ENCODE measurements at places on chromosomes 3 and 15.
A peak's percentile ranks its signal among the peaks of the same experiment; 100 is the strongest.

- peak; percentile 52 for DNase-seq
These were observed 59.7 kb upstream of the KBTBD8 start for GRCh38 chr3:66938338-66938963.

DNA sequence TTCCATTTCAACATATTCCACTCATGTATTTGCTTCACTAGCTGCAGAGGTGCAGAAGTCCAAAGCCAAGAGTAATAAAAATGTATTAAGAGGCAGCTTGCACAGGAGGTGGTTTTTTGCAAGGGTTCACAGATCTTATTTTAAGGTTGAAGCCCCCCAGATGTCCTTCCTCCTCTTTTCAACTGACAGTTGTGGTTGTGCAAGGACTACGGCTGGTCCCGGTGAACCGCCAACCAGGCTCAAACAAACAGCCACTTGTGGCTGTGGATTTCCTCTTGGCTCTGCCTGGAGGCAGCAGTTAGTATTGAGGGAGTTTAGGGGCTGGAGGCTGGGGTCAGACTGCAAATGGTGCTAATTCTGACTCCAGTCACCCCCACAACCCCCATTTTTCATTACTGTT, 240.7 kb upstream of the TBC1D5 start:
- no peak for DNase-seq

DNA sequence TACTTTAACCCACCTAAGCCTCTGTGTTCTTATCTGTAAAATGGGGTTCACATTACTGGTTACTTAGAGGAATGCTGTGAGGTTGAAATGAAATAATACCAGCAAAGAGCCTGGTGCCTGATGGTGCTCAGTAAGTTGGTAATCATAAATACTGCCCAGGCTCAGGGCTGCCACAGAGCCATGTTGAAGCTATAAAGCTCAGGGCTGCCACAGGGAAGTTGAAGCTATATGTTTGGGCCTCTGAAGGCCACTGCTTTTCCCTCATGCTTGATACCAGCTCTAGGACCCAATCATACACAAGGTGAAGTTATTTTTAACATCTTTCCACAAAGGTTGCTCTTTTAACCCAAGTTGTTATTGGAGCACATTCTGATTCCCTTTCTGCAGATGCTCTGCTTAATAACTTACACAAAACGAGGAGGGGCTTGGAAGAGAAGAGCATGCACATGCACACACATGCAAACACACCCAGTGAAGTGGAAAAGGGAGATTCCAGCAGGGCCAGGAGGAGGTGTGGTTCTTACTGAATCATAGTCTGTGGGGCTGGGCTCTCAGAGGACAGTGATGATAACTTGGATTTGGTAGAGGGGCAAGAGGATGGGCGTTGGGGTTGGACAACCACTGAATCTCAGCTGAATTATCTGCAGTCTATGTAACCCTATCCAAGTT, 17.4 kb downstream of the PARP14 start:
- DNase-seq, result no peak

DNA sequence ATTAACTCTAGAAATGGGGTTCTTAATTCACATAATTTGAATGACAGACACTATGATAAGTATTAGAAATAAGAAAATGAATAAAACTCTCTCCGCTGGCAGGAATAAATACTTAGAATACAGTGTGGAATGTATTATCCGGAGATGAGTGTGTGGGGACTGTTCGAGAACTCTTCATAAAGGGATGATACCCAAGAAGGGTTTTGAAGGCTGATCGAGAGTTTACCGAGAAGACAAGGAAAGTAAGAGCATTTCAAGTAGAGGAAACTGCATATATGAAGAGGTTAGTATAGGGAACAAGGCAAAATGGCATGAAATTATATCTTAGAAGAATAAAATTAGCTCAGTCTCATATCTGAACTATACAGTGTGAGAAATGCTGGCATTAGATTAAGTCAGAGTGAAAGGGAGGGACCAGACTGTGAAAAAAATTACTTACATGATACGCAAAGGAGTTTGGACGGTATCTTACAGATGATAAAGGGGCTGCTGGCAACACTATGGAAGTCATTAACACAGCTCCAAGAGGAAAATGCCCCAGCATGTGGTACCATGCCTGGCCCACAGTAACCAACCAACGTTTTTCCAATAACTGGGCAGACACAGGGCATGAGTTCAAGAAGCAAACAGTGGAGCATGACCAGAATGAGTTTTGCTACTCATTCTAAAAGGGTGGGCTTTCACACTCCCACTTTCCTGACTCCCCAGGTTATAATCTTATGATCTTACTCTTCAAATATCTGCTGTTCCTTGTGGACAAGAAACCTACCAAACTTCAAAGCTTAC, 6.5 kb downstream of the DCBLD2 start:
- DNase-seq, result no peak

GRCh38 chr3:130490241-130490640, 26.7 kb upstream of the COL6A6 start:
- no peak for DNase-seq

DNA sequence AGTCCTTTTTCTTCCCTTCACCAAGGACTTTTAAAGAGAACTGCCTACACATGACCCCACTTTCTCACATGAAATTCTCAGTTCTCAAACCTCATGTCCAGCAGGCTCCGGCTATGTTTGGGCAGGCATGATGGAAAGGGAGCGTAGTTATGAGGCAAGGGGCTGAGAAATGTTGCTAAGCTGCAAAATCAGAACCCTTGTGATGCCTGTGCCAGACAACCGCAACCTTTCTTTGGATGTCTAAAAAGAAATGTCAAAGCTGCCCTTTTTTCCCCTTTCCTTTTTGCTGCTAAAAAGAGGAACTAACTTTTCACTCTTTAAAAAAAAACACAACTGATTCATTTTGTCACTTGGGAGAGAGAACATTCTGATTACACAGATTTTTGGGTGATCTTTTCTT, 19.2 kb downstream of the GNB4 start:
- no peak for DNase-seq

DNA sequence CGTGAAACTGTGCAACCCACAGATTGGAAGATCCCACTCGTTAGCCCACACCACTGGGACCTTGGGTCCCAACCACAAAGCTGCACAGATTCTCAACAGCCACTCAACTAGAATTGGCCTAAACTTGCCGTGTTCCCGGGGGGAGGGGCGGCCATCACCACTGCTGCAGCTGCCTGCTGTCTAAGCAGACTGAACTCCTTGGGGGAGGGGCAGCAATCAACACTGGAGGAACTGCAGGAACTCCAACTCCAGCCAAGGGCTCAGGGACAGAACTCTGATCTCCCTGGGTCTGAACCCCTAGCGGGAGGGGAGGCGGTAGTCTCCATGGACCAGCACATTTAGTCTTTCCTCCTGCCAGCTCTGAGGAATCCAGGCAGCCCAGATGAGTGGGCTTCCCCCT, 205.9 kb downstream of the RSL24D1 start:
- DNase-seq, result no peak

DNA sequence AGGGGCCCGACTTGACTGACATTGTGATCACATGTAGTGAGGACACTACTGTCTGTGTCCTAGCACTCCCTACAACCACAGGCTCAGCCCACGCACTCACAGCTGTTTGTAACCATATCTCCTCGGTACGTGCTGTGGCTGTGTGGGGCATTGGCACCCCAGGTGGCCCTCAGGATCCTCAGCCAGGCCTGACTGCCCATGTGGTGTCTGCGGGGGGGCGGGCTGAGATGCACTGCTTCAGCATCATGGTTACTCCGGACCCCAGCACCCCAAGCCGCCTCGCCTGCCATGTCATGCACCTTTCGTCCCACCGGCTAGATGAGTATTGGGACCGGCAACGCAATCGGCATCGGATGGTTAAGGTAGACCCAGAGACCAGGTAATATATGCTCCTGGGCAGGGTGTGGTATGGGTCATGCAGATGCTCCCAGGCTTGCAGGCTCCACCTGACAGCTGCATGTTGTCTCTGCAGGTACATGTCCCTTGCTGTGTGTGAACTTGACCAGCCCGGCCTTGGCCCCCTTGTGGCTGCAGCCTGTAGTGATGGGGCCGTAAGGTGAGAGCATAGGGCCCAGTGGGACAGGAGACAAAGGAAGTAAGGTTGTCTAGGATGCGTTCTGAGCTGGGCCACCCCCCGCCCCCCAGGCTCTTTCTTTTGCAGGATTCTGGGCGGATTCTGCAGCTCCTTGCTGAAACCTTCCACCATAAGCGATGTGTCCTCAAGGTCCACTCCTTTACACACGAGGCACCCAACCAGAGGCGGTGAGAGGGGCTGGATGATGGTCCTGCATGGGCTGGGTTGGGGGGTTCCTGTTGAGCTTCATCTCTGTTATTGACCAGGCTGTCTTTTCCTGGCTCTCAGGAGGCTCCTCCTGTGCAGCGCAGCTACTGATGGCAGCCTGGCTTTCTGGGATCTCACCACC, 4.4 kb downstream of the DALRD3 start:
- no peak for DNase-seq

DNA sequence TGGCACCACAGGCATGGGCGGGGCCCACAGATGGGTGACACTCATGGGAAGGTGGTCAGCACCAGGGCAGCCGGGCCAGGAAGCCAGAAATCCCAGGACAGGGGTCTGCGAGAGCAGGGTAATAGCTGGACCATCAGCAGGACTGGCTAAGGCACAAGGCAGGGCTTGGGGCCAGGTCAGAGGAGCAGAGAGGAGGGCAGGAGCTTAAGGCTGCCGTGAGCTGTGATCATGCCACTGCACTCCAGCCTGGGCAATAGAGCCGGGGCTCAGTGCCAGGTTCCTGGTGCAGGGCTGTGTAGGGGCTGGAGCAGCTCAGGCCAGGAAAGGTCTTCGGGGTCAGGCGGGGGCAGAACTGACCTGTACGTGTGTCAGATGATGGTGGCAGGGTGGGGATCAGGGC, 64.2 kb upstream of the LINGO1 start:
- DNase-seq, result no peak

DNA sequence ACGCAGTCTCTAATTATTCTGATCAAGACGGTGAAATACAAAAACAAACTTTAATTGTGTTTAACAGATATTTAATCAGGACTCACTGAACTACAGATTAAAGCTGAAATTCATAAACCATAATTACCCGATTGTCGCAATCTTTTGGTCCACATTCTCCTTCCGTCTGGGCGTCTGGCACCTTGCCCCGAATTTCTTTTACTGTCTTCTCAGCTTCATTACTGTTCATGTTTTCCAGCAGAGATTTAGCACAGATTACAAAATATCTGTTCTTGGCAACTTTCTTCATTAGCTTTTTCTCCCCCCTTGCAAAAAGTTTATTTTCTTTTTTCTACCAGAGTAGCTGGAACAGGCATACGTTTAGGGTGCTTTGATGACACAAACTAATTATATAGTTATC, 271.4 kb downstream of the TIGIT start:
- DNase-seq, result no peak

- no peak for DNase-seq
These were observed 49.4 kb upstream of the CCDC174 start for GRCh38 chr3:14602006-14602803.

DNA sequence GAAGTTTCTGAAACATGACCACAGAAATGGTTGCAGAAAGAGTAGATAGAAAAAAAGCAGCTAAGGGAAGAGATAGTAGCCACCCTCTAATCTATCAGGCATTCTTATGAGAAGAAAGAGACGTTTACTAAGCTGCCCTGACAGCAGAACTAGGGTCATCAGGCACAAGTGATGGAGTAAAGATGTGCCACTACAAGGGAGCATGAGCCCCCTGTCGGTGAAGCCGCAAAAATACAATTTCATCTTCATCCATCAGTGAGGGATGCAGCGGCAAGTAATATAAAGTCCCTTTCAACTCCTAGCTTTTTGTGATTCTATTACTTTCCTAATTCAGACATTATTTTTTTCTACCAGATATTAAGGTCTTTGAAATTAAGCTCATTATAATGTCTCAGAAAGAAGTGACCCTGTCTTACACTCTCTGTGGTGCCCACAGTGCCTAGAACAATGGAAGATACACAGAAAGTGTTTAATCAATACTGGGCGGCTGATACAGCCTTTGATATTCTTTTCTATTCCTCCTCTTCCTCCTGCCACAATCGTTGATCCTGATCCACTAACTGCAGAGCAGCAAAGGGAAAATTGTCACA, 651.6 kb downstream of the NTRK3 start:
- DNase-seq, result no peak

- no peak for DNase-seq
These were observed 657.5 kb downstream of the GRM7 start for GRCh38 chr3:7518456-7518855.

DNA sequence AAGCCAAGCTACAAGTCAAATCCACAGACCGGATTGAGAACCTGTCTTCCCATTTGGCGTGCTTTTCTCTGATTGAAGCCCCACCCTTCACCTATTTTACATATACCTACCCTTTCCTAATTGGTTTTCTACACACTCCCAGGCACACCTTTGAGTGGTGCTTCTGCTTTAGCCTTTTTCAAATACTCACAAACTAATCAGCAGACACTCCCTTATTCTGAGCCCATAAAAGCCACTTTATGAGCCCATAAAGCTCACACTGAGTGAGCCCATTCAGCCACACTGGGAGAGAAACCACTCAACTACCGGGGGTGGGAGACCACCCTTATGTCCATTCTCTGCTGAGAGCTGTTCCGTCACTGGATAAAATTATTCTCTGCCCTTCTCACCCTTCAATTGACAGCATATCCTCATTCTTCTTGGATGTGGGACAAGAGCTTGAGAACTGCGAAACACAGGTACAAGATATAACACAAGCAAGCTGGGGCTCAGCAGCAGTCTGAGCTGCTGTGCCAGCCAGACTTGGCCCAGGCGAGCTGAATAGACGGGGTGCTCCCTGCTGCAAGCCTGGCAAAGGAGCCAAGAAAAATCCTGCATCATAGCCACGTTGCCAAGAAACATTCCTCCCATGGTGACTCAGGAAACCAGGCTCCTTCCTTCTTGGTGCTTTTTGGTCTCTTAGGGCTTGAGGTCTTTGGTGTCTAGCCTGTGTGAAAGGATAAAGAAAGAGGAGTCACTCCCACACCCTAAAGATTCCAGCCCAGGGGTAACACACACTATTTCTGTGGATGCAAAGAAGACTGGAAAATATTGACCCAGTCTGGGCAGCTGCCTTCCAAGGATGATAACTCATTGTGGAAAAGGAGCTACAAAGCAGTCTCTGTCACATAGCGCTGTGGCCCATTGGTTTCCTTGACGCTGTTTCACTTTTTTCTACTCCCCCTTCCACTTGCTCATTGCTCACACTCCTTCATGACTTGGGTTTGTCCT, 609.7 kb downstream of the MCTP2 start:
- peak; percentile 10 for DNase-seq

DNA sequence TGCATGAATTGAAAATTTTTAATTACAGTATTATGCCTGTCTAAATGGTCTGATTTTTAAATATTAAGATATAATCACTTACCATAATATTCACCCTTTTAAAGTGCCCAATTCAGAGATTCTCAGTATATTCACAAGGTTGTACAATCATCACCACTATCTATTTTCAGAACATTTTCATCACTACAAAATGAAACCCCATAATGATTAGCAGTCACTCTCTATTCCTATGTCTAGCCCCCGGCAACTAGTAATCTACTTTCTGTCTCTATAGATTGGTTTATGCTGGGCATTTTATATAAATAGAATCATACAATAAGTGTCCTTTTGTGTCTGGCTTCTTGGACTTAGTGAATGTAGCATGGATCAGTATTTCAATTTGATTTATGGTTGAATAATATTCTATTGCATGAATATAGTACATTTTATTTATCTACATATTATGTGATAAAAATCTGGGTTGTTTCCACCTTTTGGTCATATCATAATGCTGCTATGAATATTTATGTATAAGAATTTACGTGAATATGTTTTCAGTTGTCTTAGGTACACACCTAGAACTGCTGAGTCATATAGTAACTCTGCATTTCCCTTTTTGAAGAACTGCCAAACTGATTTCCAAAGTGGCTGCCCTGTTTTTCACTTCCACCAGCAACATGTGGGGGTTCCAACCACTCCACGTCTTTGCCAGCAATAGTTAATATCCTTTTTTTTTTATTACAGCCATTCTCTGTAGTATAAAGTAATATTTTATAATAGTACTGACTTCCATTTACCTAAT, 485.7 kb upstream of the ZNF385D start:
- no peak for DNase-seq

GRCh38 chr15:90097475-90097874, 4.8 kb downstream of the IDH2 start:
- DNase-seq, result no peak

All from AG08396 (cell line).